Uterus (tissue), 4 donors: ENCODE measurements at places on chromosomes 5 and 9. TPM values are rescaled to one million over a fixed set of nuclear protein-coding genes. Genes with fewer than 3 reads are reported as not detected.

GRCh38 chr5:173672891-173673290 lies 56.4 kb upstream of the BOD1 start:
- no peaks in the 10 kb centered on the region for H3K4me1 ChIP-seq
- no peak for DNase-seq
- H3K4me3 ChIP-seq = no peak overlapping the region
- no peak overlapping the region for H3K27ac ChIP-seq
- no peaks in the 10 kb centered on the region for H3K27me3 ChIP-seq
- no peaks in the 10 kb centered on the region for H3K36me3 ChIP-seq

The ZNF354C gene
- 8.8 TPM for total RNA-seq

GRCh38 chr9:137029058-137029936 lies 1.3 kb upstream of the ABCA2 start:
- DNase-seq = peak; percentile 72
- no peak overlapping the region for H3K4me3 ChIP-seq
- H3K4me1 ChIP-seq = peaks cover 18% of the 10 kb centered on the region

The PPP2R2B gene
- 0.26 TPM for total RNA-seq

GRCh38 chr5:135873831-135874230 lies 21.8 kb downstream of the IL9 start:
- H3K36me3 ChIP-seq = no peaks in the 10 kb centered on the region
- no peaks in the 10 kb centered on the region for H3K4me1 ChIP-seq
- no peak for DNase-seq
- no peak overlapping the region for H3K27ac ChIP-seq
- H3K27me3 ChIP-seq = no peaks in the 10 kb centered on the region

- peak; percentile 39 for DNase-seq
- peak overlapping the region; percentile 64 for H3K27ac ChIP-seq
- no peaks in the 10 kb centered on the region for H3K36me3 ChIP-seq
- no peak overlapping the region for H3K4me3 ChIP-seq
Measured at GRCh38 chr9:108478431-108479332, 377.1 kb downstream of the ACTL7B start.

The PTAR1 gene
- total RNA-seq = 71.3 TPM

DNA sequence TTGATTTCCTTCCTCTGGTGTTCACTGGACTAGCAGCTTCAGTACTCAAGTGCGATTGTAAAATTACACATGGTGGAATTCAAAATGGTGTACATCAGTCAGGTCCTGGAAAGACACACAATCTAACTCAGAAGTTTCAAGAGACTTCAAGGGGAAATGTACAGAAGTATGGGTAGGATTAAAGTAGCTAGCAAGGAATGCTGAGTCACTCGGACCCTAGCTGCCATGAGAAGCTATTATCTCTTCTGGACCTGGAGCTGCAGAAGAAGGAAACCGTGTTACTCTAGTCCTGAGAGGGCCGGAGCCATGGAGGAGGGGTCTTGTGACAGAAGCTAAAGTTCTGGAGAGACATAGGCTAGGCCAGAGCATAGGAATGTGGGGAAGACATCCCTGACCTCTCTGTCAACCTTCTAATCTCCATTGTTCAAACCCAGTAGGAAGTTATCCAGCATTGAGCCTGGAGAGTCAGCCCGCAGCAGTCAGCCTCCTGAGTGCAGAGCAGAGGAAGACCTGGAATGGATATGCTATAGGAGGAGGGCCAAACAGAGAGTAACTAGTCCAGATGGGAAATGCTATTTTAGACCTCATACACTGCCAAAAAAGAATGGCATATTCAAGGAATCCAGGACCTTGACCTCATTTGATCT lies 84.3 kb downstream of the GHR start:
- no peaks in the 10 kb centered on the region for H3K36me3 ChIP-seq
- no peaks in the 10 kb centered on the region for H3K4me1 ChIP-seq
- H3K27me3 ChIP-seq = no peaks in the 10 kb centered on the region
- H3K27ac ChIP-seq = no peak overlapping the region

- no peak for DNase-seq
- H3K4me3 ChIP-seq = no peak overlapping the region
- H3K27me3 ChIP-seq = no peaks in the 10 kb centered on the region
- no peaks in the 10 kb centered on the region for H3K36me3 ChIP-seq
- no peaks in the 10 kb centered on the region for H3K4me1 ChIP-seq
Measured at GRCh38 chr9:81772144-81772543, 82.8 kb upstream of the TLE1 start.

- H3K27ac ChIP-seq = no peak overlapping the region
- H3K4me1 ChIP-seq = no peaks in the 10 kb centered on the region
- H3K27me3 ChIP-seq = no peaks in the 10 kb centered on the region
- no peak overlapping the region for H3K4me3 ChIP-seq
- H3K36me3 ChIP-seq = no peaks in the 10 kb centered on the region
- no peak for DNase-seq
Measured at GRCh38 chr9:85523202-85523601, 218.6 kb downstream of the AGTPBP1 start.

The ARHGEF39 gene
- 2.4 TPM for total RNA-seq

DNA sequence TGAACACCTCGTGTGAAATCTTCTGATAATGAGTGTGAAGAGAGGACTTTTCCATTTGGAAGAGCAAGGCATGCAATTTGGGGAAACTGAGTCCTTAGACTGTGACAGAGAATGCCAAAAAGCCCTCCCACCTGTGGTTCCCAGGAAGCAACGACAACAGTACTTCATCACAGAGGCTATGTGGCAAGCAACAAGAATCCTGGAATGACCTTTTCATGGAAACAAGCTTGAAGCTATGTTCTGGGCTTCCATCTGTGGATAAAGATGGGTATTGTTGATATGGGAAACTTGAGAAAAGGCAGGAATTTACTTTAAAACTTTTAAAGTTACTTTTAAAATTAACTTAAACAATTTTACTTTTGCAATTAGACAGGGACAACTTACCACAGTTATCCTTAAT lies 131.2 kb upstream of the ANKH start:
- DNase-seq = no peak
- no peak overlapping the region for H3K27ac ChIP-seq
- no peaks in the 10 kb centered on the region for H3K4me1 ChIP-seq
- no peak overlapping the region for H3K4me3 ChIP-seq
- no peaks in the 10 kb centered on the region for H3K36me3 ChIP-seq

DNA sequence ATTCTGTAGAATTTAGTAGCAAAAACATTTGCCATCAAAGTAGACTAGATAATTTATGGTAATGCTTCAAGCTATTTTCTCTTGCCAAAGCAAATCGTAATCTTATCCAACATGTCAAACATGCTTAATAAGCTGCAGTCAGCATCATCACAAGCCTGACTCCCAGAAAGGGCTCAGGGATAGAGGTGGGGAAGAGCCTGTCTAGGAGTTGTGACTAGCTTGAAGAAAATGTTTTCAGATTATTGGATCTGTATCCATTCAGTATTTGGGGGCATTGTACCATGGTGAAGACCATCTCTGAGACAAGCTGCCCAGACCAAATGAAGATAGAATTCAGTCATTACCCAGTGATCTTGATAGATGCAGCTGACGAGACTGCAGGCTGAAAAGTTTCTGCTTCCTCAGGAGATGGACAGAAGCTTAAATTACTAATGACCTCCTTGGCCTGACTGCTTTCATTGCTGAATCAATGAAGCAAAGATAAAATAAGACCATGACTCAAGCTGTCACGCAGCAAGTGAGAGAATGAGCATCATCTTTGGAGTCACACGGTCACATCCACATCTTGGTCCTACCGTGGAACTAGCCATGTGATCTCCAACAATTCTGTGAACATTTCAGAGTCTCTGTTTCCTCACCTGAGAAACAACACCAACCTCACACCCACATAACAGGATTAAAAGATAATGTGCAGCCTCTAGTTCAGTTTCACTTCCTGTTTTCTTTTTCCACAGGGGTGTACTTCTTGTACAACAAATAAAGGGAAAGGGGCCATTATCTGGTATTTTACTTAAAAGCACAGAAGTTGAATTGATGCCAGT lies 9.4 kb downstream of the ERAP2 start:
- H3K4me3 ChIP-seq = no peak overlapping the region
- H3K27me3 ChIP-seq = no peaks in the 10 kb centered on the region
- no peak for DNase-seq
- H3K36me3 ChIP-seq = no peaks in the 10 kb centered on the region
- no peak overlapping the region for H3K27ac ChIP-seq

The RMI1 gene
- total RNA-seq = 16.5 TPM

DNA sequence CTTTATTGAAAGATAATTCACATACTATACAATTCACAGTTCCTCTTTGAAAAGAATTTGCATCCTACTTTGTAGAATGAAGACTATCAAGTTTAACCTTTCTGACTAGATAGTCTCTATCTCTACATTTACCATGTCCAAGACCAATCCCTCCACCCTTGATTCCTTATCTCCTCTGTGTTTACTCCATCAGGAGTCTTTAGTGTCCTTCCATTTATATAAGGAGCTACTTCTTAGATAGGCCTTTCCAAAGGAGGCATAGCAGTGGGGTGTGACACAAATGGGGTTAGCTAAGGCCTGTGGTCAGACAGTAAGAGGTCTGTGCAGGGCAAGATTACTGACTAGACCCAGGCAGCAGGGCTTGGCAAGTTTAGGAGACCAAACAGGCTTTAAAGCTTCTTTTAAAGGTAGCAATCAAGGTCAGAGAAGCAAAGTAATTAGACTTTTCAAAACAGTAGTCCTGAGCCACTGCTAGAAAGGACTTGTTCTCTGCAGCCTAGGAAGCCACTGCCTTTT lies 11.1 kb upstream of the DMXL1 start:
- no peaks in the 10 kb centered on the region for H3K27me3 ChIP-seq
- no peak overlapping the region for H3K4me3 ChIP-seq
- H3K4me1 ChIP-seq = no peaks in the 10 kb centered on the region
- H3K27ac ChIP-seq = no peak overlapping the region
- no peaks in the 10 kb centered on the region for H3K36me3 ChIP-seq

DNA sequence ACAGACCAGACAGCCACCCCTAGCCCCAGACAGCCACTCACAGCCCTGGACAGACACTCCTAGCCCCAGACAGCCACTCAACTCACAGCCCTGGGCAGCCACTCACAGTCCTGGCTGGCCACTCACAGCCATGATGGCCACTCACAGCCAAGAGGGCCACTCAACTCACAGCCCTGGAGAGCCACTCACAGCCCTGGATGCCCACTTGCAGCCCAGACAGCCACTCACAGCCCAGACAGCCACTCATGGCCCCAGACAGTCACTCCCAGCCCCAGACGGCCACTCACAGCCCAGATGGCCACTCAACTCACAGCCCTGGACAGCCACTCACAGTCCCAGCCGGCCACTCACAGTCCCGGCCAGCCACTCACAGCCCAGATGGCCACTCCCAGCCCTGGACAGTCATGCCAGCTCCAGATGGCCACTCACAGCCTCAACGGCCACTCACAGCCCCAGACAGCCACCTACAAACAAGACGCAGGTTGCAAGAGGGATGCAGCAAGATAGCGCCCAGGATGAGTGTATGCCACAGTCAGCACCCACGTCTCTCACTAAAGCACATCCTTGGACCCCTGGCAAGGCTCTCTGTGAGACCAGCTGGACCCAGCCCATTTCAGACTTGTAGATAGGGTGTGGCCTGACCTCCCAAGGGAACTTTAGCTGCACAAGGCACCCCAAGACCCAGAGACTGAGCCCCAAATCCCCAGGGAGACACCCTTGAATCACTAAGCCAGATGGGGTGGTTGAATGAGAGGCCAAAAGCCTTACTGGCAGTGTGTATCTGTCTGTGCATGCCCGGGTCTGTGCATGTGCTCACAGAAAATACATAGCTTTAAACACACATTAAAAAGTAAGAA lies 22.4 kb downstream of the ZDHHC11B start:
- H3K4me3 ChIP-seq = no peak overlapping the region
- H3K4me1 ChIP-seq = peaks cover 7% of the 10 kb centered on the region
- no peak overlapping the region for H3K27ac ChIP-seq
- H3K27me3 ChIP-seq = no peaks in the 10 kb centered on the region

DNA sequence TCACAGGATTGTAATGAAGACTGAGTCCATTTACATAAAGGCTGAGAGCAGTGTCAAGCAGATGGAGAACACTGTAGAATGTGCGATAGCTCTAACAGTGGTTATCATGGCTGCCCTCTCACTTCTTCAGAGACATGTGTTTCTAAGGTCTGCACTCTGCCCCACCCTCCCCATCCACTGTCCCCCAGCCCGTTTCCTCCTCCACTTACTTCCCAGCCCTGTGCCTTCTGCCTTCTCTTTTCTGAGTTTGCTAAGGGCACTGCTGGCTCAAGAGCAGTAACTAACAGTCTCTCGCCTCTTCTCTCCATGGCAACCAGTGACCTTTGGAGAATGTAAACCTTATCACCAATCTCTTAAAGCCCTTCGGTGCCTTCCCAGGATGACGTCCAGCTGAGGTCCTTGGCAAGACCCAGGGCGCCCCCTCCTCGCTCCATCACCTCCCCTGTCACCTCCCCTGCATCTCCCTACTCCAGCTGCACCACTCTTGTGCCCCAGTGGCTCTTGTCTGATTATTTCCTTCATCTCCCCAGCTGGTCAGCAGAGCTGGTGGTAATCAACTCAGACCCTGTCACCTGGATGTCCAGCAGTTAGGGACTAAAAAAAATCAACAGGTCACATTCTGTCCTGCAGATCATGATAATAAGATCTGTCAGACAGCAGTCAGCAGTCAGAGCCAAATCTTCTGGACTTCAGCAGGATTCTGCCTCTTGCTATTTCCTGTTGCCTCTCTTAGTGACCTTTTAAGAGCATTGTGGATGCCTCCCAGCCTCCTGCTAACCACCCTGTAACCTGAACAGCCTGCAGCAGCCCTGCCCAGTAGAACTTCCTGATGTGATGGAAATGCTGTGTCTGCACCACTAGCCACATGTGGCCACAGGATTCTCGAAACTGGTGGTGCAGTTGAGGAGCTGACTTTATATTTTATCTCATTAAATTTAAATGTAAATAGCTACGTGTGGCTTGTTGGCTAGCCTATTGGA lies 9.0 kb downstream of the FXN start:
- no peak for DNase-seq
- H3K4me1 ChIP-seq = no peaks in the 10 kb centered on the region
- no peaks in the 10 kb centered on the region for H3K27me3 ChIP-seq
- H3K27ac ChIP-seq = no peak overlapping the region
- H3K36me3 ChIP-seq = no peaks in the 10 kb centered on the region
- H3K4me3 ChIP-seq = no peak overlapping the region

The MRPS2 gene
- total RNA-seq = 13.1 TPM

GRCh38 chr9:127030814-127031740 lies 91.4 kb downstream of the ANGPTL2 start:
- no peak overlapping the region for H3K27ac ChIP-seq
- H3K4me3 ChIP-seq = no peak overlapping the region
- DNase-seq = no peak
- H3K36me3 ChIP-seq = no peaks in the 10 kb centered on the region

DNA sequence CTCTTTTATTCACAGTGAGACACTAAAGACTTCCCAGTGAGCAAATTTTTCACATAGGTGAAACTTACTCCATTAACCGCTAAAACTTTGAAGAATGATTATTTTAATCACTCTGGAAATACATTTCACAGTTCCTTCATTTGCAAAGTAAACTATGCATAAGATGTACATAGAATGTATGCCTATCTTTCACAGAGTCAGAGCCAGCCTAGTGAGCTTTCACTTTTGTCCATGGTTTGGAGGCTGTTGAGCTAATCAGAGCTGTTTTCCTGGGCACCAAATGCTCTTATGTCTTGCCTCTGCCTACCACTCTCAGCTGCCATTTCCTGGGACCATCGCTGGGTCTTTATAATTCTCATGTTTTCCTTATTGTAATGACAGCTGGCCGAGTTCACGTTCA lies 67.3 kb downstream of the PDE8B start:
- H3K36me3 ChIP-seq = no peaks in the 10 kb centered on the region
- H3K4me1 ChIP-seq = no peaks in the 10 kb centered on the region
- H3K27me3 ChIP-seq = no peaks in the 10 kb centered on the region
- no peak overlapping the region for H3K27ac ChIP-seq

- no peak overlapping the region for H3K4me3 ChIP-seq
- no peaks in the 10 kb centered on the region for H3K36me3 ChIP-seq
- H3K4me1 ChIP-seq = peaks cover 17% of the 10 kb centered on the region
- no peaks in the 10 kb centered on the region for H3K27me3 ChIP-seq
- no peak for DNase-seq
- H3K27ac ChIP-seq = no peak overlapping the region
Measured at GRCh38 chr5:138351517-138351916, 968 bp upstream of the KDM3B start.
